Activated CD8-positive, alpha-beta memory T cell treated with anti-CD3 and anti-CD28 coated beads, Interleukin-2, amount 10 ng/mL, durations not matched to agents 7 days and 5 days (primary cell): ENCODE measurements at places on chromosomes 5 and 9. TPM values are rescaled to one million over a fixed set of nuclear protein-coding genes. Genes with fewer than 3 reads are reported as not detected.
A peak's percentile ranks its signal among the peaks of the same experiment; 100 is the strongest.

FBP2 gene
- total RNA-seq = not detected

PCDHGB2 gene
- 0.67 TPM for total RNA-seq

SLC4A9 gene
- 0.07 TPM for total RNA-seq

ORM2 gene
- total RNA-seq = not detected

PHPT1 gene
- 116 TPM for total RNA-seq

PCDHGC4 gene
- total RNA-seq = not detected

ADAMTSL1 gene
- total RNA-seq = not detected

FOXE1 gene
- not detected for total RNA-seq

GPR151 gene
- not detected for total RNA-seq

REEP2 gene
- 5.4 TPM for total RNA-seq

PALM2AKAP2 gene
- total RNA-seq = not detected

TAS2R1 gene
- total RNA-seq = not detected

SH3RF2 gene
- not detected for total RNA-seq

NMUR2 gene
- not detected for total RNA-seq

SLC36A2 gene
- not detected for total RNA-seq

MYOZ3 gene
- total RNA-seq = not detected

ROR2 gene
- 3.0 TPM for total RNA-seq

DNA sequence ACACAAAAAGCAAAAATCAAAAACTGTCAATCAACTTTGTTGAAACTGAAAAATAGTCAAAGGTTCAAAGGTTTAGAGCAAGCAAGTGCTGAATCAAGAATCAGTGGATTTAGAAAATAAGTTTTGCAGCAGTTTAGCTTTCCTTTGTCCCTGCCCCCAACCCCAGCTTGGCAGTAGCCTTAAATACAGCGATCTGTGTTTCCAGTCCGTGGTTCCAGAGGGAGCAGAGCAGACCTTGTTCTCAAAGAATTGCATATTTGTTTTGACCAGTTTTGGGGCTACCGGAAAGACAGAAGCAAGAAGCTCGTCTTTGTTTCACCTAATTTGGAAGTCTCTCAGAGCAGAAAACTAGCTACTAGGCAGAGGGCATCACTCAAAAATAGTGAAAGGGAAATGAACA, 57.2 kb upstream of the PRDM9 start:
- no peaks in the 10 kb centered on the region for H3K4me1 ChIP-seq
- no peaks in the 10 kb centered on the region for H3K27me3 ChIP-seq
- no peak for DNase-seq
- H3K36me3 ChIP-seq = no peaks in the 10 kb centered on the region
- no peak overlapping the region for H3K27ac ChIP-seq

- peaks cover 11% of the 10 kb centered on the region for H3K4me1 ChIP-seq
- H3K4me3 ChIP-seq = no peak overlapping the region
- DNase-seq = no peak
- H3K36me3 ChIP-seq = peaks cover 45% of the 10 kb centered on the region
These were observed 12.8 kb downstream of the UBE2B start for GRCh38 chr5:134383980-134384697.

DNA sequence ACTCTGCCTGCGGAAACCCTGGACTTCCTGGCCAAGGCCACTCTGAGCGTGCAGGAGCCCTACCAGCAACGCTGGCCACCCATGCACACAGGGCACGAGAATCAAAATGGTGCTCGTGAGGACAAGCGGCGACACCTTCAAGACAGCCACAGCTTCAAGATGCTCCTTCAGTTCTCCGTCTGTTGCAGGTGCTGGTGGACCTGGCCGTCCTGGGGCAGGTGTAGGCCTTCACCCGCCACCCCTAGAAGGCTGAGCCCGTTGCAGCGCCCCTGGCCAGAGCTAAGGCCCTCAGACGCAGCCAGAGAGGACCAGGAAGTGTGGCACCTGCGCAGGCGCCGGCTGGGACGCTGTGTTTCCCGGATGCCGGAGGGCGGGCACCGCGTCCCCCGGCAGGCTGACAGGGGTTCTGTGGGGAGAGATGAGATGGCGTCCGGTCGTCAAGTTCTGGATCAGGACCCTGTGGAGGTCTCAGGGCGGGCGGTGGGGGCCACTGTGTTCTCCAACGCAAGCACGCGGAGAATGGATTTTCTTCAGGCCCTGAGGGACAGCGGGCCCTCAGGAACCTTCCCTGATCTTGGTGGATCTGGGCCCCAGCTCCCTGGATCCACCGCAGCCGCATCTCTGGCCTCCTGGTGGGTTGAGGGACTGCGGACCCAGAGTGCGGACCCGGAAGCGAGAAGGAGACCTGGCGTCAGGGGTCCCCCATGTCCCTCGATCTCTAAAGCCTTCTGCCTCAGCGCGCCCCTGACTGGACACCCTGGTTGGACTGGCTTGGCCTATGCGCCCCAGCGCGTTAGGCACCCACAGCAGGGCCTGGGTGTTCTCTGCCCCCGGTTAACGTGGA, 1770.8 kb upstream of the CDH9 start:
- no peak overlapping the region for H3K27ac ChIP-seq
- H3K4me1 ChIP-seq = no peaks in the 10 kb centered on the region
- peak; percentile 32 for DNase-seq

- DNase-seq = peak; percentile 58
- peaks cover 4% of the 10 kb centered on the region for H3K27me3 ChIP-seq
- no peak overlapping the region for H3K27ac ChIP-seq
These were observed 603.3 kb downstream of the KIF4B start for GRCh38 chr5:155616779-155617392.

DNA sequence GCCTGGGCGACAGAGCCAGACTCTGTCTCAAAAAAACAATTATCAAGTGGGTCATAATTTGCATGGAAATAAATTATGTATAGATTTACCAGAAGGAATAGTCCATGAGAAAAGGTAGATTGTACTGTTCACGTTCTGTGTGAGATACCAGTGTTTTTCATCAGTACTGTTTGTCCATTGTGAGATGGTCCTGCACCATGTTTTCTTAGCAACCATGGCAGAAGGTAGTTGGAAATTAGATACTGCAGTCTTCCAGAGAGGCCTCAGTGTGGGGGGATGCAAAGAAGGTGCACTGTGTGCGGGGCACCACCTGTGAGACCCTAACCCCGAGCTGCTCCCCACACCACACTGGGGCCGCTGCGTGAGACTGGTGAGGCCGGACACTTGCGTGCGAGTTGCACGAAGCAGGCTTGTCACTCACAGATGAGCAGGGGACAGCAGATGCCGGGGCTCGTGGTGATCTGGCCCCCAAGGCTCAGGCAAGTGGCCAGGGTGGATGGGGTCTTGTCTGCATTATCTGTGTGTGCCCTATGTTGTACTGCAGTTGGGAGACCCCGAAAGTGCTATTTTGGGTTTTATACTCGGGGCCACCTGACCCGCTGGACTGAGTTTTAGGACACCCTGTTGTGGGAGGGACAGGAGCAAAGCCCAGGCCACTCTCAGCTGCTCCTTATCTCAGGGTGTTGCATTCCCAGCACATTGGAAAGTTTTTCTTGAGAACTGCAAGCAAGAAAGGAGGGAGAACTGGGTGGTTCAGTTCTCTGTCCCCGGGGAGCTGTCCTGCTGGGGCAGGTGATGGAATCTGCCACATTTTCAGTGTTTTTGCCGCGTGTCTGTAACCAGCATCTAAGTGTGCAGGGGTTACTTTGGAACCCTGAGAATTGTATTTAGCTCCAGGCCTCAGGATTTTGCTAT, 61.9 kb downstream of the EHMT1 start:
- peaks cover 2% of the 10 kb centered on the region for H3K4me1 ChIP-seq
- H3K27ac ChIP-seq = no peak overlapping the region
- DNase-seq = no peak
- no peak overlapping the region for H3K4me3 ChIP-seq
- H3K27me3 ChIP-seq = no peaks in the 10 kb centered on the region
- peaks cover 7% of the 10 kb centered on the region for H3K36me3 ChIP-seq

GRCh38 chr5:41598011-41598410, 87.6 kb upstream of the PLCXD3 start:
- no peaks in the 10 kb centered on the region for H3K4me1 ChIP-seq
- DNase-seq = no peak

- H3K4me3 ChIP-seq = no peak overlapping the region
- peak; percentile 54 for DNase-seq
- no peaks in the 10 kb centered on the region for H3K4me1 ChIP-seq
- no peaks in the 10 kb centered on the region for H3K27me3 ChIP-seq
- no peak overlapping the region for H3K27ac ChIP-seq
- no peaks in the 10 kb centered on the region for H3K36me3 ChIP-seq
These were observed 235.7 kb downstream of the HSPA4 start for GRCh38 chr5:133287500-133287899.

GRCh38 chr5:116766470-116766947, 191.9 kb upstream of the SEMA6A start:
- no peak overlapping the region for H3K4me3 ChIP-seq
- H3K27ac ChIP-seq = no peak overlapping the region
- H3K36me3 ChIP-seq = no peaks in the 10 kb centered on the region
- H3K27me3 ChIP-seq = no peaks in the 10 kb centered on the region

GRCh38 chr5:67221487-67222242, 25.1 kb upstream of the CD180 start:
- H3K27ac ChIP-seq = peak overlapping the region; percentile 92
- no peaks in the 10 kb centered on the region for H3K27me3 ChIP-seq
- DNase-seq = peak; percentile 93
- H3K4me3 ChIP-seq = peak overlapping the region; percentile 59
- peaks cover 23% of the 10 kb centered on the region for H3K36me3 ChIP-seq

DNA sequence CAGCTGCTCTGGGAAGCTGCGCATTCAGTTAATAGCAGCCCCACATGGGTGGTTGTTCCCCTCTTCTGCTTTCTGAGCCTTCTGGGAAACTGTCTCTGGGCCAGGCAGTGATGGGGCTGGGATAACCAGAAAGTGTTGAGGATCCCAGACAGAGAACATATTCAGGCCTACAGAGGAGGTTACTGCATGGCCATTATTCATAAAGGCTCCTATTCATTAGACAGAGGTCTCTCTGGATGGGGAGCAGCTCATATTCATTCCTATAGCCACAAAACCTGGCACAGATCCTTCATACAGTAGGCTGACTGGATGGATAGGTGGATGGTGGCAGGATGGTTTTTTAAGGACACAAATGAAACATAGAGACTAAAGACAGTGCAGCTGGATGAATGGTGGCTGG, 76.3 kb downstream of the HSPA4 start:
- peaks cover 2% of the 10 kb centered on the region for H3K4me1 ChIP-seq
- H3K27ac ChIP-seq = no peak overlapping the region
- no peaks in the 10 kb centered on the region for H3K36me3 ChIP-seq
- no peak overlapping the region for H3K4me3 ChIP-seq
- no peak for DNase-seq

- H3K4me1 ChIP-seq = peaks cover 35% of the 10 kb centered on the region
- H3K4me3 ChIP-seq = peak overlapping the region; percentile 76
- H3K36me3 ChIP-seq = no peaks in the 10 kb centered on the region
- H3K27me3 ChIP-seq = peaks cover 28% of the 10 kb centered on the region
- DNase-seq = peak; percentile 92
These were observed 10.0 kb upstream of the ARAP3 start for GRCh38 chr5:141691867-141692532.

GRCh38 chr9:121844098-121844497, 192.7 kb downstream of the DAB2IP start:
- H3K27ac ChIP-seq = no peak overlapping the region
- peaks cover 8% of the 10 kb centered on the region for H3K4me1 ChIP-seq
- peaks cover 24% of the 10 kb centered on the region for H3K27me3 ChIP-seq
- H3K4me3 ChIP-seq = no peak overlapping the region

DNA sequence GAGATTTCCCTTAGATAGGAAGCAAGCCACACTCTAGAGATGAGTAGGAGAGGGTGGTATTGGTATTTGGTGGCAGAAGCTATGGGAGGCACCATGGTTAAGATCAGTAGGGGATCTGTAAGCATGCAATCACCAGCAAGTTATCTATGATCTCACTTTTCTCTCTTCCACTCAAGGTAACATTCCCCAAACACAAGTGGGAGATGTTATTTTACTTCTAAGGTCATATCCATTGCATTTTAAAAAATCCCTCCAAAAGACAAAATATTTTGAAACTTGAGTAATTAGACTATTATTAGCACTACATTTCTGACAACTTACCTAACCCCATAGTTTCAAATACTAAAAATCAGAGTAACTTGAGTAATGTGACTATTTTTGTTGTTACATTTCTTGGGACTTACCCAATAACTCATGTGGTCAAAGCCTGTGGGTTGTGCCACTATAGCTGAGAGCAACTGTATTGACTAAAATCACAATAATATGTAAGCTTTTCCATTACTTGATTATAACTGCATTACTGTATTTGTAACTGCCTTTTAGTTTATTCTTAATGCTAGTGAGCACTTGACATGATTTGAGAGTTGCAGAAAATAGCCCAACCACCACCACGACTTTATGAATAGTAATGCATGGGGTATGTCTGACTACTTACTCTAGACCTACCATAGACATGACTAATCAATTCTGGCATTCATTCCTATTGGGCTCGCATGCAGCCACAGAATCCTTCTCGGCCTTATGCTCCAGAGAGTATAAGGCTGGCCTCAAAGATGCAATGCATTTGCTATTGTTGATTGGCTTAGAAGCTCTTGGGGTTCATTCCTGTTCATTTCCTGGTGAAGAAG, 264.7 kb downstream of the TRIM32 start:
- no peaks in the 10 kb centered on the region for H3K27me3 ChIP-seq
- no peak overlapping the region for H3K27ac ChIP-seq
- no peak for DNase-seq

- no peaks in the 10 kb centered on the region for H3K36me3 ChIP-seq
- H3K4me3 ChIP-seq = no peak overlapping the region
- H3K27ac ChIP-seq = no peak overlapping the region
- peaks cover 7% of the 10 kb centered on the region for H3K27me3 ChIP-seq
- no peak for DNase-seq
These were observed 116.8 kb upstream of the PAM start for GRCh38 chr5:102638316-102638715.

DNA sequence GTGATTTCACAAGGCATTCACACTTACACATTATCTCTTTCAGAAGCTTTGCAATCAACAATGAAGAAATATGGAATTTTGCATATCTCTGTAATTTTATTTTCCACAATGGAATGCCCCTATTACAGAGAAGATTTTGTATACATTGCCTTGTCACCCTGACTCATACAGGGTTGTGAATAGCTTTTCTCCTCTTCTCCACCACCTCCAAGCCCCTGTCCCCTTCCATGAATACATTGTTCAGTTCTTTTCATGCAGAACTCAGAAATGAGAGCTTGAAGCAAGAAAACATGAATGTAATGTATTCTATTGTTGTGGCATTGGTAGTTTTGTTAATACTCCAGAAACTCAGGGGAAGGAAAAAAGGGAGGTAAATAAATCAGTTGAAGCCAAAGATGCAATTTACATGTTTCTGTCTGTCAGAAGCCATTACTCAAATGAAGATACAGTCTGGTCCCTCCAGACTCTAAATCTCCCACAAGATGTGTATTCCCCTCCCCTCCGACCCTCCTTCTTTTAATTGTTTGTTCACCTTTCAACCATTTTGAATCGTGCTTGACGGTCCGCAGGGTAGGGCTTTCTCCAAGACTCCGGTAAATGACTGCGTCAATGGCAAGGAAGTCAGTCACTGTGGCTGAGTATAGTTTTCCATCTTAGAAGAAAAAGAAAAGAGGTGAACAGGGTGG, 86.1 kb downstream of the SEMA6A start:
- H3K27me3 ChIP-seq = no peaks in the 10 kb centered on the region
- H3K27ac ChIP-seq = no peak overlapping the region
- H3K4me3 ChIP-seq = no peak overlapping the region
- peaks cover 10% of the 10 kb centered on the region for H3K4me1 ChIP-seq

GRCh38 chr9:5278486-5278885, 26.0 kb downstream of the RLN2 start:
- H3K36me3 ChIP-seq = peaks cover 2% of the 10 kb centered on the region
- H3K27ac ChIP-seq = no peak overlapping the region
- H3K27me3 ChIP-seq = no peaks in the 10 kb centered on the region
- H3K4me1 ChIP-seq = no peaks in the 10 kb centered on the region
- no peak for DNase-seq
- H3K4me3 ChIP-seq = no peak overlapping the region

GRCh38 chr9:33498387-33498786, 24.7 kb upstream of the NOL6 start:
- no peak overlapping the region for H3K4me3 ChIP-seq
- H3K4me1 ChIP-seq = no peaks in the 10 kb centered on the region
- H3K27ac ChIP-seq = no peak overlapping the region

GRCh38 chr5:175609526-175609925, 48.3 kb upstream of the HRH2 start:
- no peak overlapping the region for H3K4me3 ChIP-seq
- peaks cover 2% of the 10 kb centered on the region for H3K4me1 ChIP-seq
